Foreskin keratinocyte (primary cell): ENCODE measurements at places on chromosomes 16 and 17. TPM values are rescaled to one million over a fixed set of nuclear protein-coding genes. Genes with fewer than 3 reads are reported as not detected.

DNA sequence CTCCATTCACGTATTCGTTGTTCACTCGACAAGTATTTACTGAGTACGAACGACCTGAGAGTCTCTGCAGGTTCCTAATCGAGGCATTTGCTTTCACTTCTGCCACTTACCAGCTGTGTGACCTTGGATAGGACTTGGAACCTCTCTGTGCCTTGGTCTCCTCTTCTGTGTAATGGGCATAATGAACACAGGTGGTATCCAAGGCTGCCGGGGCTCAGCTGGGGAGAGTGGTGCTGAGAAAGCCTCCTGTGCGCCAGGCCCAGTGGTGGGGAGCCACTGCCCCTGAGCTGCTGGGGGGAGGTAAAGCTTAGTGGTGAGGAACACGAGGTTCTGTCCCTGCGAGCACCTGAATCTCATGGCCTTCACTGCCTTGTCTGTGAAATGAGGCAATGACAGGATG, 150.7 kb downstream of the IRF8 start:
- DNase-seq = no peak

The TMIGD1 gene
- polyA plus RNA-seq = not detected in 2 replicates

The GRB2 gene
- polyA plus RNA-seq = 43.6 and 51.1 TPM in 2 replicates

The KRT31 gene
- polyA plus RNA-seq = 8.3 and 39.4 TPM in 2 replicates

The NRN1L gene
- 0.11 TPM in 1 of 2 replicates, not detected in the other for polyA plus RNA-seq

The MLKL gene
- 14.0 and 14.4 TPM in 2 replicates for polyA plus RNA-seq
